ENCODE measurements at places on chromosomes 7 and 10.

- no peak for DNase-seq
Measured at GRCh38 chr7:33179519-33179918, 50.2 kb downstream of the BBS9 start.

DNA sequence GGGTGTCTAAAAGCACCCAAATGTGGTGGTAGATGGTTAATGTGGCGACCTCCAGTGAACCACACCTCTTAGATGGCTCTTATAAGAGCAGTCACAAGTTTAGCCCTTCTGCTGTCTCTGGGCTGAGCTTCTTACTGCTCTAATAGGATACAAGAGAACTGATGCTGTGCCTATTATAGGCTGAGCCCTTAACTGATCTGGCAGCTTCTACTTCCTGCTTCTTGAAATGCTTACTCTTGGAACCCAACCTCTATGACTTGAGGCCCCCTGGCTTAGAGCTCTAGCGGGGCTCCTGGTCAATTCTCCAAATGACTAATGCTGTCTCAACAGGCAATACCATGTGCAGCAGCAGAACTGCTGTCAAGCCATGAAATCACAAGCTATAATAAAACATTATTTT lies 35.0 kb upstream of the LSM8 start:
- no peak for DNase-seq

- no peak for DNase-seq
Measured at GRCh38 chr10:102651455-102652169, 7.3 kb downstream of the TRIM8 start.

DNA sequence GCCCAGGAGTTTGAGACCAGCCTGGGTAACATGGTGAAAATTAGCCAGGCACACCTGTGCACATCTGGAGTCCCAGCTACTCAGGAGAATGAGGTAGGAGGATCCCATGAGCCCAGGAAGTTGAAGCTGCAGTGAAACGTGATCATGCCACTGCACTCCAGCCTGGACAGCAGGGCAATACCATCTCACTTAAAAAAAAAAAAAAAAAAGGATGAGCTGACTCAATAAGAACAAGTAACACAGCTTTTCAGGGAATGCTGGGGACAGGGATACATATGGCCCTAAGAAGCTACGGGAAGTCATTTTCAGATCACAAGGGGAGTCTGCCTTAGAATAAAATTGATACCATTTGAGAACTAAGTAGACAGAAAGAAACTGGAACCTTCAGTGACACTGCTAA lies 41.7 kb downstream of the FAM171A1 start:
- no peak for DNase-seq

GRCh38 chr10:33192190-33192589 lies 142.3 kb downstream of the NRP1 start:
- no peak for DNase-seq

- DNase-seq, result no peak
Measured at GRCh38 chr10:132162021-132162531, 24.7 kb upstream of the DPYSL4 start.

DNA sequence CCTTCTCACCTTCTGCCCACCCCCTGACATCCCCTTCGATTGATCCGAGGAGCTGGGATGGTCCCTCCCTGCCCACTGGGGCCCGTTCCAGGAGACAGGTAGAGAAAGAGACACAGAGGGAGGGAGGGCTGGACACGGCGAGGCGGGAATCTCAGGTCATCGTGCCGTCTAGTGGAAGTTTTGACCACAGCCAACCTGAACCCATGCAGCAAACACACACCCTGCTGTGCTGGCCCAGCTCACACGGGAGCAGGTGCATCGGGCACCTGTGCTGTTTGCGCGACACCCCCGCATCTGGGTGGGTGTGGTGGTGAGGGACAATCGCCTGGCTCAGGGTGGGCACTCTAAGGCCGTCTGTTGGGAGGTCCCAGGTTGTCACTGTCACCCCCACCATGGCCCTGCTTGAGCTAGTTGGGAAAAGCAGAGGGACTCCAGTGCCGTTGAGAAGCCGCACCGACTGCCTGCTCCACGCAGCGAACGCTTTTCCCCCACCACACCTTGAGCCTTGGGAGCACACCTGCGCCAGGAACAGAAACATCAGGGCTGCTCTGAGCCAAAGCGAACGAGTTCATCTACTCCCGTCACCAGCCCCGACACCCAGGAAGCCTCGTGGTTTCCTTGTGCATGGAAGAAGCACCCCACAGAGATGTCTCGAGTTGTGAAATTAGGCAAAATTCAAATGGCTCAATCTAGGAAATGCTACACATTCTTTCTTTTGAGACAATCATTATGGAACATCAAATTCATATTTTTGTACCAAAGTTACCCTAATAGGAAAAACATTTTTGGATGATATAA lies 285.8 kb downstream of the DNAJB6 start:
- no peak for DNase-seq

- DNase-seq, result no peak
Measured at GRCh38 chr10:97659589-97659988, 19.1 kb downstream of the PI4K2A start.

- no peak for DNase-seq
Measured at GRCh38 chr10:79221110-79222051, 125.9 kb upstream of the PPIF start.

DNA sequence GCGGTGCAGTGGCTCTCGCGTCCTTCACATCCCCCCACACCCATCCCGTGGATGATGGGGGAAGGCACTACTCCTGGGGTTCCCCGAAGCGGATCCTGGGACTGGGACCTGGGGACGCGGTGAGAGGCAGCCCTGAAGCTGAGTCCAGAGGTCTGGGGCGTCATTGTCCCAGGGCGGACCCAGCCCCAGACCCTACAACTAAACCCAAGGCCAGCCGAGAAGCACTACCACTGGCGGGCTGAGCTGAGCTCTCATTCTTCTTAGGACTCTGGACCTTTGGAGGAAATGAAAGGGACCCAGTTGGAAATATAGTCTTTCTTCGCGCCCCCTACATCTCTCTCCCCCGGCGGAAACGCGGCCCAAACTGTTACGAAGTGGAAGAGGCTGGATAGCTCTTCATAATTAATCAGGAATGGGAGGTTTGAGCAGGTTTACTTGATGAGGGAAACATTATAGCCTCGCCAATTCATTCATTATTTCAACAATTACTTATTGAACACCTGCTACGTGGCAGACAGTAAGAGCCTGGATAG lies 389 bp upstream of the FBXL15 start:
- no peak for DNase-seq

- DNase-seq, result no peak
Measured at GRCh38 chr7:99102809-99103690, 40.9 kb downstream of the SMURF1 start.

- DNase-seq, result no peak
Measured at GRCh38 chr10:103069453-103070331, 123.4 kb downstream of the NT5C2 start.

- DNase-seq, result no peak
Measured at GRCh38 chr7:110446658-110447057, 644.3 kb upstream of the LRRN3 start.

- no peak for DNase-seq
Measured at GRCh38 chr10:3782146-3782450, 2.9 kb downstream of the KLF6 start.

DNA sequence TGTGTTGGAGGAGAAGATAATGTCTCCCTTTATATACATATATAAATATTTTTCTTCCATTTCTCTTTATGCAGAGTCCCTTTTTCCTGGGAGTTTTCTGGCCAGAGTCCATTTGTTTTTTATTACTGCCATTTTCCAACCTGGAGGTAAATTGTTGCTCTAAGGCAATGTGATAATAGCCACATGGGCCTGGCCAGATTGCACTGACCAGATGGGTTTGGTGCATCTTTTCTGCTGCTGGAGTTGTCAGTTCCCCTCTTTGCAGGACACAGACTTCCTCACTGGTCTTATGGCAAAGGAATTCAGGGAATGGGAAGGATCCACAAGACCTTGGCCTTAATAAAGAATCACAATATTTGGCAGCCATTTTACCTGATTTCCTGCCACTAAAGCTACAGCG lies 254.9 kb downstream of the SORCS3 start:
- DNase-seq, result no peak

- no peak for DNase-seq
Measured at GRCh38 chr7:80763289-80763688, 124.8 kb downstream of the CD36 start.

GRCh38 chr7:38881015-38881414 lies 28.0 kb downstream of the VPS41 start:
- no peak for DNase-seq

DNA sequence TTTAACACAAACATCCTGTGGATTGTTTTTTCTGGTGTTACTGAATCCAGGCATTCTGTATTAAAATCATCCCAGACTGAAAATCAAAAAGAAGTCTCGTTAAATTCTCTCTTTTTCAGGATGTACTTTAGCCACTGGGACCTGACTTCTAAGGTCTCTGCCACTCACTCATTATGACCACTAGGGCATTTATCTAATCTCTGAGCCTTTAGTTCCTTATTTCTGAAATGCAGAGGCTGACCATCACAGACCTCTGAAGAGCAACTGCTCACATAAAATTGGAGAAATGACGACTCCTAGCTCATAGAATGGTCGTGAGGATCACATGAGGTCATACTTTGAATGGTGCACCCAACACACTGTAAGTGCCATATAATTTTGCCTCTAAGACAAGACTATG lies 63.2 kb downstream of the KCNMA1 start:
- DNase-seq, result no peak

DNA sequence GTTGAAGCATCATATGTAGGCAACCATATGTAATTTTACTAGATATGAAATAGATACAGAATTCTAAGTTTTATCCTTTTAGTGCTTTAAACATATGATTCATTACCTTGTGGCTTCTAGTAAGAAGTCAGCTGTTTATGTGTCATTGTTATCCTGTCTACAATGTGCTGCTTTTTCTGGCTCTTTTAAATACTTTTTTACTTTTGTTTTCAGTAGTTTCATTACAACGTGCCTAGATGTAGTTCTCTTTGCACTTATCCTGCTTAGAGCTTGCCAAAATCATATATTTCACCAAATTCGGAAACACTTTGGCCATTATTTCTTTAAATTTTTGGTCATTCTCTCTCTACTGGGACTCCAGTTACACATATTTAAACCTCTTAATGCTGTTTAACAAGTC lies 26.4 kb downstream of the YAE1 start:
- no peak for DNase-seq

DNA sequence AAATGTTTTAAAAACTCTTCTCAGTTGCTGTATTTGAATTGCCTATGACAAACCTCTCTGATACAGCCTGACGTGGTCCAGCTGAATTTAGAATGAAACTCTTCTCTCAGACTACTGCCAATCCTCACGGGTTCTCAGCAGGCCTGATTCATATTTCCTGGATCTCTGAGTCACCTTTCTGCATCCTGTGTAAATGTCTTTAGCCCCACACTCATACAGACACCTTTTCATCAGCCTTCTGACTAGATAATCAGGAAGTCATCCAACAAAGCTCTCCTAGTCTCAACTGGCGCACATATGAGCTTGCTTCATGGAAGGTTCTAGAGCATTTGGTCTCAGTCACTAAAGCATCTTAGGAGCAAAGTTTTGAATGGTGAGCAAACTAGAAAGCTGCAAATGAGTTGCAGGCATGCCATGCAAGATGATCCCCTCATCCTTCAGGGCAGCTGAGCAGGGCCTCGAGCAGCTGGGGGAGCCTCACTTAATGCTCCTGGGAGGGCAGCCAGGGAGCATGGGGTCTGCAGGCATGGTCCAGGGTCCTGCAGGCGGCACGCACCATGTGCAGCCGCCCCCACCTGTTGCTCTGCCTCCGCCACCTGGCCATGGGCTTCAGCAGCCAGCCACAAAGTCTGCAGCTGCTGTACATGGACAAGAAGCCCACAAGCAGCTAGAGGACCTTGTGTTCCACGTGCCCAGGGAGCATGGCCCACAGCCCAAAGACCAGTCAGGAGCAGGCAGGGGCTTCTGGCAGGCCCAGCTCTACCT lies 182.8 kb downstream of the ARHGAP12 start:
- DNase-seq, result no peak

DNA sequence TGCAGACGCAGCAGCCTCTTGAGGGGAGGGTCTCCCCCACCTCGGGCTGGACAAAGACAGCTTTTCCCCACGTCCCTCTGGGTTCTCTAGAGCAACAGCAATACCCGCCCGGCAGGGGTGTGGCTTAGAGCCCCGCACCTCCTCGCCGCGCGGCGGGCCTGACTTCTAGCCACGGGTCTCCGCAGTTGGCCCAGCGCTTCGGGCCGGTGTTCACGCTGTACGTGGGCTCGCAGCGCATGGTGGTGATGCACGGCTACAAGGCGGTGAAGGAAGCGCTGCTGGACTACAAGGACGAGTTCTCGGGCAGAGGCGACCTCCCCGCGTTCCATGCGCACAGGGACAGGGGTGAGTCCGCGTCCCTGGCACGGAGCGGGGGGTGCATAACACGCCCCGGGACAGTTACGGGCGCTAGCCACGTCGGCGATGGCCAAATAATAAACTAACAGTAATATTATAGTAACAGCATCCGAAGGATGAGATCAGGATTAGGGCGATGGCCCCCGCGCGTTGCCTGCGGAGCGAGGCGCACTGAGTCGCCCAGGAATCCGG lies 1.2 kb downstream of the CYP2E1 start:
- no peak for DNase-seq

DNA sequence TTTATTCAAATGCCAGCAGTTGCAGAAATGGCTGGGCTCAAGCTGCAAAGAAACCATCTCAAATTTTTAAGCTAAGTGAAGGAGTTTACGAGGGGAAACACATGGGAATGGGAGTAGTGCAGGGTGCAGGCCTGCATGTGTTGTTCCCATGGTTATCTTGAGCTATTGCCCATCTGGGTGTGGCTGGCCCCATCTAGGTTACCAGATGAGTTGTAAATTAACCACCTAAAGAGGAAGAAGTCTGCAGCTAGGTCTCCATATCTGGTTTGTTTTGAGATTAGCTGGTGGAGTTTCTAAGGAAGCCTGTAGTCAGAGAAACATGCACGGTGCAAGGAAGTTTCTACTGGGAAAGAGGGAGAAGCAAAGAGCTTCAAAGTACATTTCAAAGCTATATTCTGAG lies 23.3 kb upstream of the STEAP2 start:
- no peak for DNase-seq

DNA sequence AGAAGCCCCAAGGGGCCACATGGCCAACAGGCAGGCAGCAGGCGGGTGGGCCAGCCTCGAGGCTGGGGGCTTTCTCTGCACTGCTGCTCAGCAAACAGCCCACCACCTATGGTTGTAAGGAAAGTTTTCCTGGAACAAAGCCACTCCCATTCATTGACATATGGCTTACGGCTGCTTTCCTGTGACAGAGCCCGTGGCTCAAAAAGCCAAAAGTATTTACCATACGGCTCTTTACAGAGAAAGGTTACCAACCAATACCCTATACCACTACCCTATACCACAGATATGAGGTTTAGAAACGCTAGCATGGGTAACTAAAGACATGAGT lies 152.7 kb downstream of the MAD1L1 start:
- DNase-seq, result no peak

GRCh38 chr10:110762849-110763211 lies 108.9 kb upstream of the PDCD4 start:
- no peak for DNase-seq

- DNase-seq, result no peak
Measured at GRCh38 chr7:143901332-143901667, 676 bp downstream of the TCAF1 start.
